NCI-H460 (cell line): ENCODE measurements at places on chromosomes 1 and 21.
A peak's percentile ranks its signal among the peaks of the same experiment; 100 is the strongest.

DNA sequence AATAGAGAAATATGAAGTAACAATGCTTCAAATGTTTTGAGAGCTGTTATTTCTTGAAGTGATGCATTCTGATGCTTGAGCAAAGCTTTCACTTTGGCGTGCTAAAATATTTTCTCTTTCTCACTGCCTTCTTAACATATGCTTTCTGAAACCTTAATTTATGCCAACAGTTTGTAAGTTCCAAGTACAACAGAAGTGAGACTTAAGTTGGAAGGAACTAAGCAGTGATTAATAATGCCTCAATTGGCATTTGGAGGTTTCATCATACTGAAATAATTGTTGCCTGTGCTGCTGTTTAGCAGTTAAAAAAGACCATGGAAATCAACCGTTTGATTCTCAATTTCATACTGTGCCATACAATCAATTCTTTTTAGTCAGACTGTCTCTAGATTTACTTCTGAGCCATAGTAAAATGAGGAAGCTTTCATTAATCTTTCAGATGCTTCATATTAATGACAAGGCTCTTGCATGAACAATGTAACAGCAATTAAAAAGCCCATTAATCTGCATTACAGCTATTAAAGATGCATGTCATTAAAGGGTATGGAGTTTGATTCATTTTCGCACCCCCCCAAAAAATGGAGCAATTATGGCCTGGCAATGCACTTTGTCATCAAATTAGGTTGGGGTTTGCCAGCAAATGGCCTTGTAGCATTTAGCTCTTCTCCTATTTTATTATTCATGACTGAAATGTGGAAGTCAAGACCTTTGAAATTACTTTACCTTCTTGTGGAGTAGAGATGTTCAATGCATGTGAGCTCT, 375.3 kb downstream of the USH2A start:
- DNase-seq = no peak

DNA sequence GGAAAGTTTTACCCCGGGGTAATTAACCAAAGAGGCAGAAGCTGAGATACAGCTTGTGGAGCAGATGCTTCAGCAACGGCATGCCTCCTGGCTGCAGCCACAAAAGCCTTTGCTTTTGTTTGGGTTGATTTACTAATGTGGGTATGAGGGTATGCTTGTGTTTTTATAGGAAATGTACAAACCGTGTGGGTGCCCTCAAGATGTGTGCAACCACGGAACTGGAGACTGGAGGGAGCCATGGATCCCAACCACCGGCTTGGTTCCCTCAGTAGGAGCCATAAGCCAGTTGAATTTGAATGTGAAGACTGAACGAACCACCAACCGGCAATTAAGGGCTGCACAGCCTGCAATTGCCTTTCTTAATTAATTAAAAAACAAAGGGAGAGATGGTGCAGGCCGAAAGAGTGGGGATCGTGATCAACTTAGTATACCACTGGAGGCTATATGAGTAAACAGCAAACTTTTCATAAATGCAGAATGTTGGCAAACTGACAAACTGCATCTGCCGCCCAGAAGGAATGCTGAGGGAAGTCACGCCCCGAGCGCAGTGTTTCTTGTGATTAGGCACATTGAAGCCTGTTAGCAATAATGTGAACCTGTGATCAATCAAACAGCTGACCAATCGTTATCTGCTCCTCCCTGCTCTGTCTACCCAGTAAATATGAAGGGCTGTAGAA, 104.1 kb downstream of the DISP1 start:
- DNase-seq = no peak

DNA sequence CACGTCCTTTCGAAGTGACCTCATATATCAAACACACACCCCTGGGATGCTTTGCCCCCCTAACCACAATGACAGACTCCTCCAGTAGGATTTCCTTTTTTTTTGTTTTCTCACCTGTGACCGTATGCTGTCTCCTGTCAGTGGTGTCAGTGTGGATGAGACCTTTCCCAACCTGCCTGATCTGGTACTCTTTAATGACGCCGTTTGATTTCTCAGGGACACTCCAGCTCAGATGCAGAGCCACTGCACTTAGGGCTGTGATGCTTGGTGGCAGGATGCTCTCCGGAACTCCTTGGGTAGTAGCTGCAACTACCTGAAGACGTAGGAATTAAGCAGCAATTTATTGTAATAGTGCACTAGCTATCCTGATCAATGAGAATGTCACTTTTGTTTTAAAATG, 212.6 kb downstream of the KCTD3 start:
- DNase-seq = no peak

DNA sequence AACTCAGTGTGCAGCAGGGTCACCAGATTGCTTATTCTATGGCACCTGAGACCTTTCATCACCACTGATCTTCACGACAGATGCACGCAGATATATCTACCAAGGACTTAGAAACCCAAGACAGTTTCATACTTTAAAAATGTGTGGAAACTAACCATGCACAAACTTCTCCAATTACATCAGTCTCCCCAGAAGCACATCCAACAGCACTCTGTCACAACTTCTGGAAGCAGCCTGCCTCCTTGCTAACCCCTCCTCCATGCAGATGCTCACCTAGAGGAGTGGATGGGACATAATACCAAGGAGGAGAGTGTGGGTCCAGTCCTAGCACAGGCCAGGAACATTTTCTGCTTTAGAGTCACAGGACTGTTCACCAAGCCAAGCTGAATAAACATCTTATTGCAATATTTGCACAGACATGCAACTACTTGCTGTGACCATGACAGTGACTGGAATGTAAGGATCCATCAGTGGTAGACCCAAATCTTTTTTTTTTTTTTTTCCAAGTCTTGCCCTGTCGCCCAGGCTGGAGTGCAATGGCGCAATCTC, 69.4 kb downstream of the HIVEP3 start:
- DNase-seq = no peak

- DNase-seq = peak; percentile 19
Observed at GRCh38 chr1:183989078-183989577, 48.4 kb downstream of the COLGALT2 start.

DNA sequence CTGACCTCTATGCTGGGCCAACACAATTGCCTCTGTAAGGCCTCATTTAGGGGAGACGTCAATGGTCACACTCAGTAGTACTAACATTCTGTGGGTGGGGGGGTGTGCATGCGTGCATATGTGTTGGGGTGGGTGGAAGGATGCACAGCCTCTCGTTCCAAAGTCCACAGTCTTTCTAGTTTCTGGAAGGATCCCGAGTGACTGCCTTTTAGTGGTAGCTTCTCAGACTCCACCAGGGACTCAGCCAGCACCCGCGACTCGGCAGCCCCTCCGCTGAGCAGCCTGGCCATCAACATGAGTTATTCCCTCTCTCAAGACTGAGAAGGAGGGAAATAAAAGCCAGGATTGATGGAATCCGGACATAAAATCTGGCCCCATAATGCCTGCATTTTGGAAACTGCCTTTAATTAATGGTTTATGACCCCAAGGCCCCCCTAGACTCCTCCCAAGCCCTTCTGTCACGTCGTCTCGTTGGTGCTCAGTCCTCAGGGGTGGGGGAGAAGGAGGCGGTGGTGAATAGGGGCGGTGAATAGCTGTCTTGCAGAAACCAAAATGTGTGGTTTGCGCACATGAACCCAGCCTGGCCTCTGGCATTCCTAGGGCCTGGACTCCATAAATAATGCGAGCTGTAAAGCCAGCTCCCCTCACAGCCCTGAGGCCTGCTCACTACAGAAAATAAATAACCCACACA, 65.1 kb upstream of the TMEM51 start:
- no peak for DNase-seq

GRCh38 chr1:81834921-81835698, 34.4 kb downstream of the ADGRL2 start:
- no peak for DNase-seq

DNA sequence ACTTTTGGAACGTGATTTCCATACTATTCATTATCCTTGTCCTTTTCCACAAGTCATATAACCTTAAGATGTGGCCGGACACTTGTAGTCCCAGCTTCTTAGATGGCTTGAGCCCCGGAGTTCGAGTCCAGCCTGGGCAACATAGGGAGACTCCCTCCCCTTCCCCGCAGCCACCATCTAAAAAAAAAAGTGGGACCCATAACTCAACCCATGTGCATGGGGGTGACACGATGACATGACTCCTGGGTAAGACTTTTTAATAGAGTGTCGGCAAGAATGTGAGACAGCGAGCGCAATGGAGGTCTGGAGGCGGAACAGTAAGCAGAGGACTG, 25.7 kb downstream of the MIA3 start:
- DNase-seq = peak; percentile 33
